ENCODE measurements at places on chromosomes 16 and 17. TPM values are rescaled to one million over a fixed set of nuclear protein-coding genes. Genes with fewer than 3 reads are reported as not detected.

SLC38A8 gene
- total RNA-seq: not detected

METTL2A gene
- total RNA-seq: 33.8 TPM

EMC6 gene
- total RNA-seq: 25.3 TPM

INO80E gene
- total RNA-seq: 55.7 TPM

DCXR gene
- 110 TPM for total RNA-seq

PTX4 gene
- total RNA-seq: not detected

MYH11 gene
- 0.03 TPM for total RNA-seq

RAB40B gene
- total RNA-seq: 17.2 TPM

PDILT gene
- not detected for total RNA-seq

OTOP2 gene
- total RNA-seq: not detected

CD300LG gene
- total RNA-seq: not detected

SNX20 gene
- total RNA-seq: not detected

KRT28 gene
- total RNA-seq: not detected

SULT1A2 gene
- total RNA-seq: not detected

CCL4 gene
- total RNA-seq: not detected
